ENCODE measurements at places on chromosomes 2 and 18.

DNA sequence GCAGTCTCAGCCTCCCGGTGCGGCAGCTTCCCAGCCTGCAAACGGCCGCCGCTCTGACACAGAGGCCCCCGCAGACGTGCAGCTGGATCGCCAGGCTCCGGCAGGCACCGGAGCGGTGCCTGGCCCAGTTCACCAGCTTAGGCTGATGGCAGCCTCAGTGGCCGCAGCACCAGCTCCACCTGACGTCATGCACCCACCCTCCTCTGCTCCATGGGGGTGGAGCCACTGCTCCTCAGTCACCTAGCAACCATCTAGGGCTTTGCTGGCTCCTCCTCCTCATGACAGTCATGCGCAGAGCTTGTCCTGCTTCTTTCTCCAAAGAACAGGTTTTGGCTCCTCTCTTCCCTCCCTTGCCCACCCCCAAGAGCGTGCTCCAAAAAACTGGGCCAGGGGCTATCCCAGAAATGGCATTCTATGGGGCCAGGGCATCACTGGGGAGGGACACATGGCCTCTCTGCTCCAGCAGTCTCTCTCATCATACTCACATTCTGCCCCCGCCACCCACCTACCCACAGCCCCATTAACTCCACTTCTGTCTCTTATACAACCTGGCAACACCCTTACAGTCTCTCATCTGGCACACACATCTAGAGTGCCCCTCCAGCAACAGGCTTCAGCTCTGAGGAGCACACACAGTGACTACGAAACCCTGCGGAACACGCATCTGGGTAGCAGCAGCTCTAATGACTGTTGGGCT lies 5.5 kb downstream of the DCTN1 start:
- peak; percentile 98 for DNase-seq

- peak; percentile 40 for DNase-seq
Measured at GRCh38 chr2:212686285-212686895, 147.8 kb upstream of the ERBB4 start.

DNA sequence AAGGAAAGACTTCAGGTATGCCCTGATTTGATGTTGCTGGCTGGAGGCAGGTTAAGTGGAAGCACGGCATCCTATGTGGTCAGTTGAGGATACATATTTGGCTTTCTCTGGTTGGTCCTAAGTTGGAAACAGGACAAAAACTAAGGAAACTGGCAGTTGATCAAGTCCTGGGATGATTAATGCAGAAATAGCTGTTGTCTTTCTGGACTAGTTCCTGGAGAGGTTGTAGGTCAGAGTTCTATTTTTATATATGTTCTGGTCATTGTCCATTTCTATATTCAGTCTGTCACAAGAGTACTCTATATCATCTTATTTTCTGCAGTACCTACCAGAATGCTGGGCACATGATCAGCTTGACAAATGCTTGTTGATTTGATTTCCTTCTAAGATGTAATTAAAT lies 4.0 kb upstream of the SLC35F5 start:
- DNase-seq, result no peak

- no peak for DNase-seq
Measured at GRCh38 chr2:189576396-189576795, 4.2 kb downstream of the SLC40A1 start.

- no peak for DNase-seq
Measured at GRCh38 chr2:15992457-15993231, 52.3 kb downstream of the MYCN start.

- DNase-seq, result no peak
Measured at GRCh38 chr2:60796573-60797509, 40.8 kb downstream of the PAPOLG start.

GRCh38 chr18:1075876-1076275 lies 171.2 kb downstream of the ADCYAP1 start:
- no peak for DNase-seq

DNA sequence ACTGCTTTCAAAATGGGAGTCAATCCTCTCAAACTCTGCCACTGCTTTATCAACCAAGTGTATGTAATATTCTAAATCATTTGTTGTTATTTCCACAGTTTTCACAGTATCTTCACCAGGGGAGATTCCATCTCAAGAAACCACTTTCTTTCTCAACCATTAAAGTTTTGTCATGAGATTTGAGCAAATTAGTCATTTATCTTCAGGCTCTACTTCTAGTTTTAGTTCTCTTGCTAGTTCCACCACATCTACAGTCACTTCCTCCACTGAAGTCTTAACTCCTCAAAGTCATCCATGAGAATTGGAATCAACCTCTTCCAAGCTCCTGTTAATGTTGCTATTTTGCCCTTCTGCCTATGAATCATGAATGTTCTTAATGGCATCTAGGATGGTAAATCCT lies 545.8 kb downstream of the ARHGAP15 start:
- no peak for DNase-seq

DNA sequence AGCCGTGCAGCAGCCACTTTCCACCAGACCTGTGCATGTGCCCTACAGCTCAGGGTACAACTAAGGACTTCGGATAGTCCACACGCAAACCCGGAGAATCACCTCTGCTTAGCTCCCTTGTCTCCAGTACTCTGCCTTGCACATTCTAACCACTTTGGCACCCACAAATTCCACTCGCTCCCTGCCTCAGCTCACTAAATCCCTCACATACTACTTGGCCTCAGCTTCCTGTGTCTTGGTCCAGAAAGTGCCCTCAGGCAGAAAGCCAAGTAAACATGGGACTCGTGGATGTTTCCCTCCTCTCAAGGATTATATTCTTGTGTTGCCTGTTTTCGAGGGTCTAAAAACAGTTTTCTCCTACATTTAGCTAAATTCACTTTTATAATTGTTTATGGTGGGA lies 157.8 kb upstream of the DAPL1 start:
- DNase-seq, result no peak

- no peak for DNase-seq
Measured at GRCh38 chr2:41216978-41217377, 765.1 kb upstream of the SLC8A1 start.

Measured in H7 (cell line).